Activated B cell treated with CpG ODN at 0.5 μM for 24 hours (primary cell): ENCODE measurements at places on chromosomes 2 and 18.

DNA sequence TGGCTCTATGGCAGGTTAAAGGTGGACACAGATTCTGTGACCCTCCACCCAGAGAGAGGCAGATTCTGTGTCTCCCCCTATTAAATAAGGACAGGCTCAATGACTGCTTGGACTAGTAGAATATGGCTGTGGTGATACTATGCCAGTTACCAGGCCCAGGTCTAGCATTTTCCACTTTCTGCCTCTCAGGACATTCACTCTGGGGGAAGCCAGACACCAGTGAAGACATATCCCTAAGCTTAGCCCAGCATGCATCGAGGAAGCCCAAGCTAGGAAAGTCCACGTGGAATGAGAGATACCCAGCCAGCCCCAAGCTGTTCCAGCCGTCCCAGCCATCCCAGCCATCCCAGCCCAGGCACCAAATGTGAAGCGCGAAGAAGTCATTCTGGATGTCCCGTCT lies 40.3 kb downstream of the ST6GAL2 start:
- no peak for DNase-seq

DNA sequence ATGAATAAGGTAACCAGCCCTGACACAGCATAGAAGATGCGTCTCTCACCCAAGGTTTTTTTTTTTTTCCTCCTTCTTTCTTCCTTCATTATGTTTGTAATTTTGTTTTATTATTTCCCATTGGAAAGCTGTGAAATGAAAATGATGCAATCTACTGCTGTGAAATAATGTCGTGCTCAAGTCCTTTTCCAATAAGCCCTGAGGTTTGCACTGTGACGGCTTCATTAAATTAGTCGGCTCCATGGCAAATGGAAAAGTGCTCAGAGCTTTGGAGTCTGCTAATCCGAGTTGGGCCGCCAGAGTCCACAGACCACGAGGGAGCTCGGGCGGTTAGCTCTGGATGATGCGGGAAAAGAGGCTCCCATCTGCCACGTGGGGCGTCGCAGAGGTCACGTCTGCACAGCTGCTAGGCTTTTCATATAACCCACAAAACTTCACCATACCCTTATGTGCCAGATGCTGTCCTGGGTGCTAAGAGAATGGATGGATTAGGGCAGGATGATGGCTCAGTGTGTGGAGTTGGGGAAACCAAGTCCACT lies 92.3 kb upstream of the CAPN13 start:
- no peak for DNase-seq

DNA sequence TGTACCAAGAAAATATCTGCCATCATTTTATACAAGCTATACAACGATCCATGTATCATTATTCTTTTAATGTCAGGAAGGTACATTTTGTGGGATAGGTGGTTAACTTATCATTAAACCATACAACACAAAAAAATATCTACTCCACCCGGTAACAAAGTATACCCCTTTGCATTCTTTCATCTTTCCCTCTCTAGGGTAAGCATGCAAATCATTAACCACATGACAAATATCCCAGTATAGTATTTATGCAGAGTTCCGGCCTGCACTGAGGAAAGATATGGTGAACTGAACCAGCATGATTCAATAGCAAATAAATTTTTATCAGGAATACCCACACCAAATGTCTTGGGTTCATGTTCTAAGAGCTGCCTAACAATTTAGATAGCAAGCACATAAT lies 22.5 kb upstream of the SULT1C2 start:
- DNase-seq: no peak

DNA sequence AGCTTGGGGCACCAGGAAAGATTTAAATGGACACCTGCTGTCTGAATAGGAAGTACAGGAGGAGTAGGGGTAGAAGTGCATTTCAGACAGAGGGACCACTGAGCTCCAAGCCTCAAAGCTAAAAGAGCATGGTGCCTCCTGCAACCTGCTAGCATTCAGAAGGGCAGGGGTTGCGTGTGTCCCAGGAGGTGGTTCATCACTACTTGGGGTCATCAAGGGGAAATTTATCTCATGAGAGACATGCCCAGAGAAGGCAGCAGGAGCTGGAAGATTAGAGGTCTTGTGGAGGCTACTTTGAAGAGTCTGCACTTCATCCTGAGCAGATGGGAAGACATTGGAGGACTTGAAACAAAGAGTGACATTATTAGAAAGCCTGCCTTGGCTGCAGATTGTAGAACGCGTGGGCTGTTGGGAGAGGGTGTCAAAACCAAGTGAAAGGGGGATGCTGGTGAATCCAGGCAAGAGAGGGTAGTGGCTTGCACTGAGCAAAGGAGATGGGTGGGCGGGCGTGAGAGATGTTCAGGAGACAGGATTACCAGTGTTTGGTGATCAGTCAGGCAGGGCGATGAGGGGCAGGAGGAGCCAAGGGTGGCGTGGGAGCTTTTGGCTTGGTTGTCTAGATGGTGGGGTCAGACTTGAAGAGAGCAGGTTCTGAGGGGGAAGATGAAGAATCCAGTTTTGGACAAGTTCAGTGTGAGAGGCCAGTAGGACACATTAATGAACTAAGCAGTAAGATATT lies 154.0 kb downstream of the DYSF start:
- DNase-seq: no peak

GRCh38 chr2:66565291-66565690 lies 130.4 kb downstream of the MEIS1 start:
- DNase-seq: no peak
